ENCODE measurements at places on chromosomes 1 and 21. TPM values are rescaled to one million over a fixed set of nuclear protein-coding genes. Genes with fewer than 3 reads are reported as not detected.

DNA sequence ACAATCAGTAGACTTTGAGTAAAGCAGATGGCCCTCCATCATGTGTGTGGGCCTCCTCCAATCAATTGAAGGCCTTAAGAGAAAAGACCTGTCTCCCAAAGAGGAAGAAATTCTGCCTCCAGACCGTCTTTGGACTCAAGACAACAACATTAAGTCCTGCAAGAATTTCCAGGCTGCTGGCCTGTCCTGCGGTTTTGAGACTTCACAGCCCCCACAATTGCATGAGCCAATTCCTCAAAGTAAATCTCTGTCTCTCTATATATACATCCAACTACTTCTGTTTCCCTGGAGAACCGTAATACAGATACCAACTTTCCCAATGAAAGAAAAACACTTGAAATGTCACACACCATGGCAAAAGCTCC lies 16.4 kb downstream of the REG4 start:
- DNase-seq = no peak

KIF2C gene
- total RNA-seq = 107 TPM

DNA sequence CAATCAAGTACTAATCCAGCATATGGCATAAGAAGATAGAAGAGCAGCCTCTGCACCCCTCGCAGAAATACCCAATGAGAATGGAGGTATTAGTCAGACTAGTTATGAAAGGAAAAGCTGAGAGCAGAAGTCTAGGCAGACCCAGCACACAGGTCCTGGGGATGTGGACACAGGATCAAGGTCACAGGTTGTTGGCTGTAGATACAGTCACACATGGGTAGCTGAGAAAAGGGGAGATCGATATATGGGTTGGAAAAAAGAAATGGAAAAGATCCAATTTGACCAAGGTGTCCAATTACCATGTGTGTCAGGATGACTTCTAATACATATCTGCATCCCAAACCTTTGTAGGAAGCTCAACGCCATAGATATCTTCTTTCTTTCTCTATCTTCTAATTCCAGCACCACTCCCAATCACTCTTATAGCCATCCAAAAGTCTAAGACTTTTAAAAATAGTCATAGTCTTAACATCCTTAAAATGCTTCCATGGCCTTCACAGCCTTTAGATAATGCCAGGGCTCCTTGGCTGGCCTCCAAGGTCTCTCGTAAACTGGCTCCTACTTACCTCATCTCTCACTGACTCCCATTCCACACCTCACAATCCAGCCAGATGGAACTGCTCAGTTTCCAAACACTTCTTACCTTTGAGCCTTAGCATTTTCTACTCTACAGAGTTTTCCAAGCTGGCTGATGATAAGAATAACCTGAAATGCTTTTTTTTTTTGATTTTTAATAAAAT lies 8.3 kb upstream of the ZC3H11B start:
- DNase-seq = no peak

C1orf94 gene
- not detected for total RNA-seq

DNA sequence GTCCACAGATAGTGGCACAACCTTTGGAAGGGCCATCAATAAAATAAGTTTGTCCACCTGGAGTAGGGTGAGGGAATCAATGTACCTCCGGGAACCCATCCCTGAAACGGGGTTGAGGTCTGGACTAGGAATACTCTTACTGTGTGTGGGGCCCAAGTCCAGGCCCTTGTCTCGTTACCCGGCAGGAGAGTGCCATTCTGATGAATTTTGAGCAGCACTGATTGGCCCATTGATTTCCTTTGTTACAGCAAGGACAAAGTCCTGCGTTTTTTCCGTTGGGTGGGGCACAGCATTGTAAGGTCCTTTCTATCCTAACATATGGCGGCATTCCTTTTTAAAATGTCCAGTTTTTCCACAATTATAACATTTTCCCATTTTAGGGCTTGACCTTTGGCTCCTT lies 75.2 kb downstream of the AXDND1 start:
- DNase-seq = no peak

GRCh38 chr1:234870020-234870981 lies 258.3 kb downstream of the TOMM20 start:
- no peak for DNase-seq

GRCh38 chr21:39175154-39175553 lies 8.1 kb downstream of the PSMG1 start:
- DNase-seq = no peak

DNA sequence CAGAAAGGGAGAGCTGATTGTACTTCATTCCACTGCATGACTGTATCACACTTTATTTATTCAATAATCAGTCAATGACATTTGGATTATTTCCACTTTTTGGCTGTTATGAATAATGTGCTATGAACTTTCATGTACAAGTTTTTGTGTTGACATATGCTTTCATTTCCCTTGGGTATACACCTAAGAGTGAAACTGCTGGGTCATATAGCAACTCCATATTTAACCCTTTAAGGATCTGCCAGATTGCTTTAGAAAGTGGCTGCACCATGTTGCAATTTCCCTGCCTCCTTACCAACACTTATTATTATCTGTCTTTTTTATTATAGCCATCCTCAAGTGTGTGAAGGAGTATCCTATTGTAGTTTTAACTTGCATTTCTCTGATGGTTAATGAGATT lies 108.8 kb upstream of the KCNK1 start:
- DNase-seq = no peak

DNA sequence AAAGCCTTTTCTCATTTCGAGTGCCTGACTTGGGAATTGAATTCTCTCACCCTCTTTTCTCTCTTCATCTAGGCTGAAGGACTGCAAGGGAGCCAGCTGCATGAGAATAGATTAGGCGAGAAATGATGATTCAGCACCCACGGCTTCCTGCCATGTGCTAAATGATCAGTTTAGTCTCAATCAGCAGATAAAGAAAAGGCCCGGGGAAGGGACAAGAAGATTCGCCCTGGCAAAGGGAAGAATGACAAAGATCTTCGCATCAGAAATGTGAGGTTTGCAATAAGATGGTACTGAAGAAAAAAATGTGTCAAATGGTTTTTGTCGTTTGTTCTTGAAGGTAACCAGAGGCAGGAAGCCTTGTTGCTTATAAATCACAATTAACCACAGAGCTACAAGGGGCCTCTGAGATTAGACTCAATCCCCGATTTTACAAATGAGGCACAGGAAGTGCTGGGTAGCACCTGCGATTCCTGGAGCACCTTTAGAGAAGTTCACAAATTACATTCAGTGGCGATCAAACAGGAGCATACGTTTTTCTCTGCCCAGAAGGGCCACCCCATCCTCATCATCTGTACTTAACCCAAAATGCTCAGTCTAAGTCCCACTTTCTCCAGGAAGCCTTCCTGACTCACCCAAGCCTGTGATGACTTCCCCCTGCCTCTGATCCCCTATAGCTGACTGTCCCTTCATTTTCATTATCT lies 183.4 kb downstream of the ZNF281 start:
- peak; percentile 53 for DNase-seq

- DNase-seq = no peak
These were observed 201.1 kb upstream of the CHRM3 start for GRCh38 chr1:239185245-239185619.

DNA sequence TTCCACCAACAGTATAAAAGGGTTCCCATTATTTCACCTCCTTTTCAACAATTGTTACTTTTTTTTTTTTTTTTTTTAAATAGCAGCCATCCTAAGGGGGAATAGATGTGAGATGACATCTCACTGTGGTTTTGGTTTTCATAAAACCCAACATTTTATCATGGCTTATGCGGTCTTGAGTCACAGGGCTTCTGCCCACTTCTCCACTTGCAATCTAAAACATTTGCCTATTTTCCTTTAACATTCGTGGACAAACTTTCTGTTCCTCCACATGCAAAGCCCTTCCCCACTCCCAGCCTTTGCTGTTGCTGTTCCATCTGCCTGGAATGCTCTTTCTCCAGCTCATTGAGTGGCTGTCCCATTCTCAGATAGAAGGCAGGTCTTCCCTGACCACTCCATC lies 239.7 kb upstream of the KCNK2 start:
- DNase-seq = no peak

DNA sequence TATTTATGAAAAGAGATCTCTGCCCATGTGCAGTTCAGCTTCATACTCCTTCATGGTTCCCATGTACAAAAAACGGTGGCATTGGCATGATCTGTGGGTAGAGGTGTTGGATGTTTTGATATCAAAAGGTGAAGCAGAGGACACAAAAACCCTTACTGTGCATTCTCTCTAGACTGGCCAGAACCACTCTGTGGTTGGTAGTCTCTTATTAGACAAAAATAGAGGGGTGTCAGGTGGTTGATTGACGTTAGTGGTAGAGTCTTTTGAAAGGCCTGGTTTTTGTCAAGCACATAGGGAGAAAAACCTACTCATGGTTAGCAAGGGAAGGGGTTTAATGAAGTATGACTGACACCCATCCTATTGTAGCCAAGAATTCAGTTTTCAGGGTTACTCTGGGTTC lies 400.0 kb upstream of the TMPRSS15 start:
- no peak for DNase-seq

GRCh38 chr1:65630855-65631254 lies 161.8 kb upstream of the PDE4B start:
- no peak for DNase-seq

LUZP1 gene
- 19.5 TPM for total RNA-seq

DNA sequence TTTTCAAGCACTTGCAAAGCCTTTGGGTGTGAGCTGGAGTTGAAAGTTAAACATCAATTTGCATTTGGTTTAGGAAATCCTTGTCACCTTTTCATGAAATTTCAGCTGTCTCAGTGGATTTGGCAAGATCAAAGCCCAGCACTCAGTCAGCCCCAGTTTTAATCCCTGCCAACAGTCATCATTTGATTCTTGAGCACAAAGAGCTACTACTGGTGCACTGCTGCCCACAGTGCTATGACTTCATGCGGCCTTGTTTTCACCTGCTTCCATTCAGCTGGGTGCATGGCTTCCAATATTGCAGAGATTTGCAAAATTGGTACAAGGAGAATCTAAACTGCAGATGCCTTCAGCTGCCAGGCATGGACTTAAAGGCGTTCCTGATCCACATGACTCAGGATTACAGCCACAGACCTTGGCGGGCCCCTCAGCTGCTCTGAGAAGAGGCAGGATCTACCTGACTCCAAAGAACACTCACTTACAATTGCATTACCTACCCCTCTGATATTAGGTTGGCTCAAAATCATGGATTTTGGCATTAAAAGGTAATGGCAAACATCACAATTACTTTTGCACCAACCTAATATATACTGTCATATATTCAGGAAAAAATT lies 259.1 kb downstream of the DSCAM start:
- no peak for DNase-seq

DNA sequence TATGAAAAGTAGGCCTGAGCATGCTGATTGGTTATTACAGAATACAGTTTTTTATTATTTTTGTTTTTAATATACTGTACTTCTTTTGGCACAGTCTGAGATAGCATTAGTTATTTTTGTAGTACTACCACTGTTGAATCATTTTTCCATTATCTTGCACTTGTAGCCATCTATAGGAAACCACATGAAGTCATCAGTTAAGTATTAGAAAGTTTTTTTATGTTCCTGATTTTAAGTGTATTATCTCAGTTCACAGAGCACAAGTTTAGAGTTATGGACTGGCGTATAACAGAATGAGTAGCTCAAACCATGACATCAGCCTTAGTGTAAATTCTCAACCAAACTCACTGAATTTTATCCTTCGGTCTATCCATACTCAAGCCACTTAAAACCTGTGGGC lies 22.8 kb downstream of the DHX9 start:
- DNase-seq = no peak

Measured in activated CD8-positive, alpha-beta memory T cell treated with anti-CD3 and anti-CD28 coated beads, Interleukin-2, amount 10 ng/mL, durations not matched to agents 7 days and 5 days (primary cell).